Purkinje cell (primary cell): ENCODE measurements at places on chromosomes 2 and 18. TPM values are rescaled to one million over a fixed set of nuclear protein-coding genes. Genes with fewer than 3 reads are reported as not detected.

DSC2 gene
- 0.06 and 0.08 TPM in 2 replicates for polyA plus RNA-seq

NOTO gene
- polyA plus RNA-seq = not detected in 2 replicates

EPB41L3 gene
- polyA plus RNA-seq = 180 and 211 TPM in 2 replicates

RUFY4 gene
- polyA plus RNA-seq = not detected in 2 replicates

SCTR gene
- not detected in 2 replicates for polyA plus RNA-seq

AGBL5 gene
- polyA plus RNA-seq = 2.1 and 2.3 TPM in 2 replicates
